CD8-positive, alpha-beta T cell (primary cell): ENCODE measurements at places on chromosomes 13 and 19.

- no peak for DNase-seq
Measured at GRCh38 chr19:46551164-46551563, 50.0 kb upstream of the CALM3 start.

GRCh38 chr19:35944556-35944955 lies 8.4 kb downstream of the LRFN3 start:
- DNase-seq: no peak

DNA sequence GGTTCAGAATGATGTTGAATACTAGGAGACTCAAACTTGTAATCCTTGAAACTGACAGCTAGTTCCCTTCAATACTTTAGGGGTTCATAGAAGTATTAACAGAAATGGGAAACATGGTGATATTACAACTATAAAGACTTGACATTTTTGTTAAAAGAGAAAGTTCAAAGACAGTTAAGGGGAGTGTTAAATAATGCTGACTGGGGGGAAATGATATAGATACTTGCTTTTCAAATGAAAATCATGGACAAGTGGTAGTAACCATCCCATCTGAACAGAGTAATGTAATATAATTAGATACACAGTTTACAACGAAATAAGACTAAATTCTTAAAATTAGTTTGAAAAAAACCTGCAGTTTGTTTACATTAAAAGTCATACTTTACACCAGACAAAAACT lies 6.6 kb upstream of the EEF1AKMT1 start:
- no peak for DNase-seq

- DNase-seq: no peak
Measured at GRCh38 chr13:103100830-103101229, 34.6 kb upstream of the SLC10A2 start.

DNA sequence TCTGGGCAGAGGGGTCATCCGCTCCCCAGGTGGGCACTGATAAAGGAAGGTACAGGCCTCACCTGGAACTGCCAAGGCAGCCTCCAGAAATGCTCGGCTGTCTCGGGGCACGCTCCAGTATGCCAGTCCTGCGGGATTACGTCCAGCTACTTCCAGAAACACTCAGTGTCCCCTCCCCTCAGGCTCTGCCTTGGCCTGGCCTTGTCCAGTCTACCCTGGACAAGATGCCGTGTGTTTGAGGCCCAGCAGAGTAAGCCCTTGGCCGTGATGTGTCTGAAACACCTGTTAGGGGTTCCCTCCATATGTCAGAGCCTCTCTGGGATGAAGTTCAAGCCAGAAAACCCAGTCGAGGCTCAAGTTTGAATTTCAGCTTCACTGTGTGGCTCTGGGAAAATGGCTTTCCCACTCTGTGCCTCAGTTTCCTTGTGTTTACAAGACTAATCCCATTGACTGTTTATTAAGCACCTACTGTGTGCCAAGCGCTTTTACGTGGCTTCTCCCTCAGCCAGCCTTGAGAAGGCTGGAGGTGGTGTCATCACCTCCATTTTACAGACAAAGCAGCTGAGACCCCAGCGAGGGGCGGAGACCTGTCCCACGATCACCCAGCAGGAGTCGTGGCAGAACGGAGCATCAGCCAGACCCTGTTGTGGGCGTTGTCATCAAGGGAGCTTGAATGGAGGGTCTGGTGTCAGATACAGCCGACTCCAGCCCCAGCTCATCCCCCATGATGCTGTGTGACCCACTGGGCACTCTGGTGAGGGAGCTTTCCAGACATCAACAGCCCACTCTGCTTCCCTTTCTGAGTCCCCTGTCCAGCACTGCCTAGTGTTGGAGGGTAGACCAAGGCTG lies 2.0 kb upstream of the PIK3R2 start:
- DNase-seq: no peak
